Upper lobe of left lung (tissue), 6 donors: ENCODE measurements at places on chromosomes 5 and 9. TPM values are rescaled to one million over a fixed set of nuclear protein-coding genes. Genes with fewer than 3 reads are reported as not detected.

DNA sequence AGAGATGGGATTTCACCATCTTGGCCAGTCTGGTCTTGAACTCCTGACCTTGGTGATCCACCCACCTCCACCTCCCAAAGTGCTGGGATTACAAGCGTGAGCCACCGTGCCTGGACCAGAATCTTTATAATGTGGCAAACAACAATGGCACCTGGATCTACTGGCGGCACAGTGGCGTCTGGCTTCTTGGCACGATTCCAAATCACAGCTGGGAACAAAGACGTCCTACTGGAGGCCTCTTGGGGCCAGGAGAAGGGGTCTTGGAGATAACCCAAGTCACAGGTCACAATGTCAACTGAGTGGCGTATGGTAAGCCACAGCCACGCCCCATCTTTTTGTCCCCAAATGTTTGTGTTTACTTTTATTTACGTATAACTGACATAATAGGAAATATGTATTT is 77.8 kb upstream of the RAPGEF1 start:
- peak; percentile 28 for DNase-seq

Gene SH3RF2
- 19.3 TPM for total RNA-seq

Gene ANKRD34B
- not detected for total RNA-seq

Gene LHX3
- total RNA-seq: not detected

Gene GPR150
- not detected for total RNA-seq

DNA sequence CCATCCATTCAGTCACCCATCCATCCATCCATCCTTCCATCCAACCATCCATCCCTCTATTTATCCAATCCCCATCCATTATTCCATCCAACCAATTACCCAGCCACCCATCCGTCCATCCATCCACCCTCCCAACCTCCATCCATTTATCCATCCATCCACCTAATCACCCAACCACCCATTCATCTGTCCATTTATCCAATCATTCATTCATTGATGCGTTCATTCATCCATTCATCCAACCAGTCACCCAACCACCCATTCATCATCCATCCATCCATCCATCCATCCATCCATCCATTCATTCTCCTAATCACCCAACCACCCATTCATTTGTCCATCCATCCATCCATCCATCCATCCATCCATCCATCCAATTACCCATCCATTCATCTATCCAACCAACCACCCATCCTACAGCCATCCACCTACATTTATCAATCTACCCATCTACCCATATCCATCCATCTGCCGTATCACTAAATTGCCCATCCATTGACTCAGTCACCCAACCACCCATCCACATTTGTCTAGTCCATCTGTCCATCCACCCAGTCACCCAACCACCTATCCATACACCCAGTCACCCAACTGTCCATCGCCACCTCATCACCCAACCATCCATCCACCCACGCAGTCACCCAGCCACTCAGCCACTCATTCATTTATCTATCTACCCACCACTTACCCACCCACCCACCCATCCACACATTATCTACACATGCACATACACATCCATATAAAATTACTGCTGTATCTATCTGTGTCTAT is 165.4 kb downstream of the TRIO start:
- DNase-seq: no peak

Gene PROB1
- 0.33 TPM for total RNA-seq

GRCh38 chr9:76810377-76810957 is 46.2 kb downstream of the PCA3 start:
- DNase-seq: peak; percentile 24

DNA sequence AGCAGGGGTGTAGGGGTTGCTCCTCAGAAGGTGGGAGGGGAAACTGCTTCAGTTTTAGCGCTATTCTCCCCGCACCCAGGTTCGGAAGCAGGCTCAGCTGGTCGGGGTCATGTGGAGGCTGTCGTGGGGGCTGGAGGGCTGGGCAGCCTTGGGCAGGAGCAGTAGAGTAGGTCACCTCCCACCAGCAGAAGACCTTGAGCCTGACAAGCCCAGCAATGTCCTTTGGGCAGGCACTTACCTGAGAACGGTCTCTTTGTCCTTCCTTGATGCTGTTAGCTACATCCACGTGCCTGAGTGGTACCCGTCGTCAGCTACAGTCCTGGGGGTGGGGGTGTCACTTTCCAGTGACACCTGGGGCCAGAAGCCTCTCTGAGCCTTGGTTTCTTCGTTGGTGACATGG is 20.3 kb downstream of the ENHO start:
- DNase-seq: no peak

GRCh38 chr9:7097040-7097715 is 339.4 kb downstream of the KDM4C start:
- no peak for DNase-seq

Gene HBEGF
- 58.9 TPM for total RNA-seq

GRCh38 chr9:130215341-130216119 is 43.3 kb downstream of the NCS1 start:
- DNase-seq: no peak

DNA sequence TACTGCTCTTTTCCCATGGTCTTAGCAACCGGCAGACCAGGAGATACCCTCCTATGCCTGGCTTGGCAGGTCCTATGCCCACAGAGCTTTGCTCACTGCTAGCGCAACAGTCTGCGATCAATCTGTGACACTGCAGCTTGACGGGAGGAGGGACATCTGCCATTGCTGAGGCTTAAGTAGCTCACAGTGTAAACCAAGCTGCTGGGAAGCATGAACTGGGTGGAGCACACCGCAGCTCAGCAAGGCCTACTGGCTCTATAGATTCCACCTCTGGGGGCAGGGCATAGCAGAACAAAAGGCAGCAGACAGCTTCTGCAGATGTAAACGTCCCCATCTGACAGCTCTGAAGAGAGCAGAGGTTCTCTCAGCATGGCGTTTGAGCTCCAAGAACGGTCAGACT is 40.4 kb downstream of the MCTP1 start:
- DNase-seq: no peak

GRCh38 chr5:144390133-144390532 is 219.5 kb downstream of the KCTD16 start:
- no peak for DNase-seq

DNA sequence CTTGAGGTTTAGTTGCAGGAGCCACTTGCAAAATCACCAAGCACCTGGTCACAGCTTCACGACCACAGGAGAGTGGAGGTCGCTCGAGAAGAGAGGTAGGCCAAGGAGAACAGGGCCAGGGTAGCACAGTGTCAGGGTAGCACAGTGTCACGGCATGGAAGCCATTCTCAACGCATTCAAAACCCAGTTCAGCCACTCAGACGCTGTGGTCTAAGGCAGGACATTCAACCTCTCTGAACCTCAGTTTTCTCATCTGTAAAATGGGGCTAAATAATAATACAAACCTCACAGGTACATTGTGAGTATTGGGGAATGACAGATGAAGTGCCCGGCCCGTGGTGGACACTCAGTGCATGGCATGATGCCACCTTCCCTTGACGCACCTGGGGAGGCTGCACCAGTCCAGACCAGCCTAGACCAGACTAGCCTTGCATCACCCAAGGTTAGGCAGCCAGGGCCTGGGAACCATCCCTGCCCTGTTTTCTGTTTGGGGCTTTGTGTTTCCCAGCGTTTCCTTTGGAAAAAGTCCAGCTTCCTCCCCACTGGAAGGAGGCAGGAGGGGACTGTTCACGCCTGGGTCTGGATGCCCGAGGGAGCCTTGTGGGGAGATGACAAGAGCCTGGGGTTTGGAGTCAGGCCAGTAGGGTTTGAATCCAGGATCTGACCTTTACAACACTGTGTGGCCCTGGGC is 7.8 kb upstream of the LMX1B start:
- DNase-seq: no peak

GRCh38 chr5:54719384-54720283 is 202.1 kb downstream of the SNX18 start:
- no peak for DNase-seq

GRCh38 chr5:149285153-149285552 is 13.5 kb downstream of the AFAP1L1 start:
- no peak for DNase-seq

Gene TTLL11
- total RNA-seq: 6.8 TPM

- DNase-seq: peak; percentile 66
Measured at GRCh38 chr9:136536721-136537241, 9.1 kb downstream of the NOTCH1 start.

Gene TMCO6
- 99.7 TPM for total RNA-seq

GRCh38 chr5:45826055-45826454 is 129.9 kb upstream of the HCN1 start:
- no peak for DNase-seq

GRCh38 chr5:108810717-108811116 is 63.0 kb downstream of the FER start:
- DNase-seq: no peak
